ENCODE measurements at places on chromosomes 5 and 9.

GRCh38 chr9:28319981-28320380, 746.7 kb upstream of the C9orf72 start:
- DNase-seq = no peak

GRCh38 chr9:25207402-25208195, 470.6 kb downstream of the TUSC1 start:
- DNase-seq = no peak

GRCh38 chr9:75086541-75087288, 1.2 kb downstream of the NMRK1 start:
- DNase-seq = no peak

DNA sequence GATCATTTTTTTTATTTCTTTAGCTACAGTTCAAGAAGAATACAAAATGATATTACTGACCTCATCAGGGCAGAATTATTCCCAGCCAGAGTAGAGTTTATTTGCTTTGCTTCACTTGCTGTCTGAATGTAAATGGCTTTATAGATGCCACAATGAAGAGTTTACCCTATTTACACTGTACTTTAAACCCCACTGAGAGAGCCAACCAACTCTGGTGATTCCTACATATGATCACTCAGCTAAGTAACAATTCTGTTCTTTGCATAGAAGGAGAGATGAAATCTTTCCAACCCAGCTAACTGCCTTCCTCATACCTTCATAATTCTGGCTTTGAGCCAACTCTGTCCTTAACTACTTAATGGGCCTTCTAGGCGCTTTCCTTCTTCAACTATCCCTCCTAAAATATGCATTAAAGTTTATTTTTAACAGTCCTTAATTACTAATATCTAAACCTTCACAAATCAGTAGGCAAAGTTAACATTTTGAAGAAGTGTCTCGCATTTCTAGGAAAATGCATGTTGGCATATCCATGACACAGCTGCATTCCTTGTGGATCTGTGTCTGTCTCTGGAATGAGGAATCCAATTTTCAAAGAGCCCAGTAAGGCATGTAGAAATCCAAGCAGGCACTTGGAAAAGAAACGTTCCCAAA, 284.8 kb upstream of the GRAMD2B start:
- DNase-seq = no peak

DNA sequence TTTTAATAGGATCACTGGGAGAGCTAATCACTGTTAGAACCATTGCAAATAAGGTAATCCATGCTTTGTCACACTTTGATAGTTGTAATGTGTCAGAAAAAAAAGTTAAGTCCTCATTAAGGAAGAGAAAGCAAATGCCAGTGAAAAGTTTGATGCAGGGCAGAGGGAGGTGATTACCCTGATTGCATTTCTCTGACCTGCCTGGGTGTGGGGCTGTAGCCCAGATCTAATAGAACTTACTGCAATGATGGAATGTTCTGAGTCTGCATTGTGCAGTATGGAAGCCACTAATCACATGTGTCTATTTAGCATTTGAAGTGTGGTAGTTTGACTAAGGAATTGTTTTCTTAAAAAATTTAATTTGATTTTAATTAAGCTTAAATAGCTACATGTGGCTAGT, 202.7 kb downstream of the ATP10B start:
- DNase-seq = no peak

DNA sequence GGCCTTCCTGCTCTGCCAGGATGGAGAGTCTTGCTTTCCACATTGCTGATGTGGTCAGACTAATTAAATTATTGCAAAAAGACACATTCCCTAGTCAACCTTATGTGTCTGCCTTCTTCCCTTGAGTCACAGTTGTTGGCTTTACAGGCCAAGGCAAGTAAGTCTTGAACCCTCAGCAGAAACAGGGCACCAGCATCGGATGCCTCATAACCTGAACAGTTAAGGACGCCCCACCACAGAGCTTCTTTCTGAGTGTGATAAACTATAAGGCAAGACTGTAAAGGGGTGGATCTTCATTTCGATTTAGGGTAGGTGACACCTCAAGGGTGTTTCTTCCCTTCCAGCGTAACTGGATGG, 670 bp upstream of the KIF2A start:
- DNase-seq = no peak

DNA sequence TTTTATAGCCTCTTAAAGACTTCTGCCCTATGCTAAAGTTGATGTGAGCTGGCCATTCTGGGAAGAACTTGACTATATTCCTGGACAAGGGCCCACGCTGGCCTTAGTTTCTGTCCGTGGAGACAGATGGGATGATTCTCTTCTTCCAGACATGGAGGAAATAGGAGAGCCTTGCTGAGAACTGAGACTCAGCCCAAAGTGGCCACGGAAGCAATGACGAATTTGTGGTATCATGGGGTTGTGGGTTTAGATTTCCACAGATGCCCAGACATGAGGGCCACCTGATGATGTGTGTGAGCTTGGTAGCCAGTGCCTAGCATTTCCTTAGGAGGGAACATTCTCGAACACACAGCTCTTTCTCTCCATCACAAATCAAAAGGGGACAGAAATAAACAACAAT, 309.1 kb downstream of the NSG2 start:
- no peak for DNase-seq

- no peak for DNase-seq
These were observed 172.7 kb downstream of the TRIM32 start for GRCh38 chr9:116859763-116860162.

GRCh38 chr9:130042406-130042884, 544 bp downstream of the FNBP1 start:
- DNase-seq = peak; percentile 40

DNA sequence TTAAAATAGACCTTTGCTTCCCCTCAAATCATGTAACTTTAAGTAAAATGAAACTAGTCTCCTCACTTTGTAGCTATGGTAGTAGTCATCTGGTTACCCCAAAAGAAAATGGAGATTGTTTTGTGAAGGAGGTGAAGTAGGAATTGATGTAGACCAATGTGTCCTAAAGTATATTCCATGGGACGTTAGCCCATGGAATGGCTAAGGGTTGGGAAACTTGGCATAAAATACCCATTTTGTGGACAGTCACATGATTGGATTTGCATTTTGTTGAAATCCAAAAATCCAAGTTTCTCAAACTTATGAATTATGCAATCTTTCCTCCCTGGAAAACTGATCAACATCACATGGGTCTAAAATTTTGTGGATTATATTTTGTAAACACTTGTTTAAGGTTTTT, 290.6 kb downstream of the OSTF1 start:
- DNase-seq = no peak

DNA sequence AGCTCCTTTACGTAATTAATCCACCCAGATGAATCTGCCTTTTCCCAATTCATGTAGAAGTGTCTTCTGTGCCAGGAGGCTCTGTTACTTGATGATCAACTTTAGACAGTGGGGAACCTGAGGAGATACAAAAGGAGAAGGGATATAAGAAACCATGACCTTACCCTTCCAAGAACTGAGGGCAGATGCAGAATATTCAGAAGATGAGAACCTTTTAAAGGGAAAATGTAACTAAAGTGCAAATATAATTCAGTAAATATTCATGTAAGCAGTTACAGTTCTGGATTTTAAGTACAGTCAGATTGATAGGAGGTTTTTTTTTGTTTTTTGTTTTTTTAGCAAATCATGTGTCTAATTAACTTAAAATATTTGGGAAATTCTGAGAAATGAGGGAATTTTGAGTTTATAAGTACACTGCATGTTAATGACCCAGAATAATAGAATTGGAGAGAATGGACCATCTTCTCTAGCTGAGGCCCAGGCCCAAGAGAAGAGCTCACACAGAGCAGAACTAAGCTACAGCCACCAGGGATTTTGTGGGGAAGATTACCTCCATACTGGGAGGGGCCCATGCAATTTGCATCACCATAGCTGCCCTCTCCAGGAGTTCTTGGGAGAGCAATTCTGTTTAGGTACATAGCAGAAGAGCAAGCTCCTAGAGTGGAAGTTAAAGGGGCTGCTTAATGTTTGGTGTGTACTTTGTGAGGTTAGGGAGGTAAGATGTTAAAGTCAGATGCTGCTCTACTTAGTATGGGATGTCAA, 61.5 kb downstream of the SV2C start:
- no peak for DNase-seq

DNA sequence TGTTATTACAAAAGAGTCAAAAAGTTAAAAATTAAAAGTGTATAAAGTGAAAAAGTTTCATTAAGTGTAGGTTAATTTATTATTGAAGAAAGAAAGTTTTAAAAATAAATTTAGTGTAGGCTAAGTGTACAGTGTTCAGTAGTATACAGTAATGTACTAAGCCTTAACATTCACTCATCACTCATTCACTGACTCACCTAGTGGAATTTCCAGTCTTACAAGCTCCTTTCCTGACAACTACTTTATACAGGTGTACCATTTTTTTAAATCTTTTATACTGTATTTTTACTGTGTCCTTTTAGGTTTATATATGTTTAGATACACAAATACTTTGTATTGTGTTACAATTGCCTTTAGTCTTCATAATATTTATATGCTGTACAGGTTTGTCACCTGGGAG, 530.2 kb upstream of the FAM174A start:
- no peak for DNase-seq

- DNase-seq = no peak
These were observed 40.5 kb downstream of the C9orf50 start for GRCh38 chr9:129580211-129580915.

- no peak for DNase-seq
These were observed 4.1 kb upstream of the TCF7 start for GRCh38 chr5:134110382-134110781.

DNA sequence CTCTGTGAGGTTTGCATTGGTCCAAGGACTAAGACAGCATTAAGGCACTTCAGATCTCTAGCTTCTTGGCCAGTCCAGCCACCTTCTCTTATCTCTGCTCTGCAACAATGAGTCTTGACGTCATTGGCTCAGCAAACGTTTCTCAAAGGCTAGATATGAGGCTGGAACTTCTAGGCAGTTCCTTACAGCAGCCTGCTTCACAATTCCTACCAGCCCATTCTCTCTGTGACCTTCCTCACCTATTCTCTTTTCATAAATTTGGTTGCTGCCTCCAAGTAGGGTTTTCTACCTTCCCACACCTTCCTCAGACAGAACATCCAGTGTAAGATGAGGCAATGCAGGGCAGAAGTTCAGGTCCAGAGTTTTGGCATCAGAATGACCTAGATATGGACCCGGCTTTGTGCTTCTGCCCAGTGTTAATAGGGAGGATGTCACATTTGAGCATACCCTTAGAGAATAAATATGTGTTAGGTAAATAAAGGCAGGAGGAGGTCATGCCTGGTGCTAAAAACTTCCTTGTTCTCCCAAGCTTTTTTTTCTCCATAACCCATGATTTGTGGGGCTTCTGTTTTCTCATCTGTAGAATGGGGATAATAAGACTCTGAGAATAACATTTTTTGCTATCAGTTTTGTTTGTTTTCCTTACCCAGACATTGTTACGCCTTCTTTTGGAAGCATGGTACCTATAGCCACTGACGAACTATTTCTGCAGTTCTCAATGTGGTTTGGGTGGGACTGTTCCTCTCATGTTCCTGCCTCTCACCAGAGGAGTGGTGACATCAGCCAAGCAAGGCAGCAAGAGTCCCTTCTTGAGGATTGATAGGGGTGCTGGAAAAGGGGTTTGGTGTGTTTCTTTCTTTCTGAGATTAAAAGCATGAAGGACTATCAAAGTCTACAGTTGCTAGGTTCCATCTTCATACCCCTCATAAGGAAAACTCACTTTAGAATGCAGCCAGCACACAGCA, 220.6 kb upstream of the TRIM32 start:
- DNase-seq = no peak

DNA sequence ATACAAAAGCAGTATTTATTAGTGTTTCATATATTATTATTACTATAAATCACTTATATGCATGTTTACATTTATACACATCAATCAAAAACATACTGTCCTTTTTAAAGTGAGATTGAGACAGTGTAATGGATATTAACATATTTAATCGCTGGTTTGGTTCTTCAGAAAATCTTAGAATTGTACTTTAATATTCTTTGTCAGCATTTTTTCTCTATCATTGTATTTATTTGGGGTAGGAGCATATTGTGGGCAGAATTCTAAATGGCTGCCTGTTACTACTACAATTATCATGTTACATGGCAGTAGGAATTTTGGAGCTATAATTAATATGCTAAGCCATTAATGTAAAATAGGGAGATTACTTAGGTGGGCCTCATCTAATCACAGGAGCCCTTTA, 722.6 kb downstream of the TLR4 start:
- no peak for DNase-seq

DNA sequence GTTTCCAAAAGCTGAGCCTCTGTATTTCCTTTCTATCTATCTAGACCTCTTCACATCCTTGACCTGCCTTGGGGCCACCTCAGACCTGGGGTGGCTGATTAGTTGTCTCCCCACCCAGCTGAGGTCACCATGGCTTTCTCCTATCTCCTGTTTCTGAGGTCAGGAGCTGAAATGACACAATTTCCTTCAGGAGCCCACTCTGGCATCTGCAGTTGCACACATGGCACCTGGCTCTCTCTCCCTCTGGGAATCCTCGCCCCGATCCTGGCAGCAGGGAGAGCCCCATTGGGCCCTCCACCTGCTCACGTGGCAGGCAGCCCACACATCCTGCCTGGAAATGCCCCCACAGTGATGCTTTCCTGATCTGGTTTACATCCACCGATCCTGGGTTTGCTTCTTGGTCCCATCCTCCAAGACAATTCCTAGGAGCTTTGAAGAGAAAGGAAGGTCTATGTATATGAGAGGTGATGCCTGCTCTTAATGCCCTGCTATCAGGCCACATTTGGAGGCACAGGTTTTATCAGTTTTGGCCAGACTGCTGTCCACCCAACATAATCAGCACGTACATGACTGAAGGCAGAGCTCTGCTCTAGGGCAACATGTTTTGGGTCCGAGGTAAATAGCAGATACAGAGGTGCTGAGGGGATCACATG, 53.7 kb downstream of the MARCHF3 start:
- DNase-seq = peak; percentile 76

DNA sequence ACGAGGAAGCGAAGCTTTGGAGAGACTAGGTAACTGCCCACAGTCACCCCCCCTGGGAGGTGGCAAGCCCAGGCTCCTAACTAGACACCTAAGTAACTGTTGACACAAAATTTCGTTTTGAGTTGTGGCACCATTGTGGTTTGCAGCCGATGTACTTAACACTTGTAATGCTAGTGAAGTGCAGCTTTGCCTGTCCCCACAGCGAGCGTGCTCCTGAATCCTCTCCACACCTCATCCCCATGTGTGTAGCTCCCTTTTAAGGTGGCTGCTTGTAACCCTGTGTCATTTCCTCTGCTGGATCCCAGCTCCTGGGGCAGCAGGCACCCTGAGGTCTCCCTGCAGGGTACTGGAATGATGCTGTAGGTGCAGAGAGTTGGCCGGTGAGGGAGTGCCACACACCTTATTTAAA, 114.9 kb downstream of the TRIO start:
- DNase-seq = no peak

DNA sequence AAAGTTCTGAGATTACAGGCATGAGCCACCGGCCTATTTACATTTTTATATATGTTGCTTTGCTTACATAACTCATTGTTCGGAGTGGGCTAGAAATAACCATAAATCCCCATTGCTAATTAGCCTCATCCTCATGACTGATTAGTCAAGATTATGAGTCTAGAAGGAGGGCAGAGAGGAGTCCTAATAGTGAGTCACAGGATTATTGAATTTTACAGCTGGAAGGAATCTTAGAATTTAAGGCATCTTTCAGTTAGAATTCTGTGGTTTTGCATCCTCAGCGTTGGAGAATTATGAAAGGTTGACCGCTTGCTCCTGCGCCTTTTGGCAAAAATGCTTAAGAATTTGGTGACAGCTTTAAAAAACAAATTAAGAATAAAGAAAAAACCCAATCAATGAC, 2.6 kb upstream of the PBX3 start:
- DNase-seq = no peak
